ENCODE measurements at places on chromosomes 5 and 9.
A peak's percentile ranks its signal among the peaks of the same experiment; 100 is the strongest.

GRCh38 chr9:114409103-114409780 is 21.5 kb upstream of the AKNA start:
- no peak for ATAC-seq

GRCh38 chr9:93450945-93451815 is at the start of gene FAM120A:
TSS of gene FAM120A (plus strand) at chr9:93451685. CDS start at chr9:93451916, 231 bp downstream.
- ATAC-seq: peak; percentile 89

DNA sequence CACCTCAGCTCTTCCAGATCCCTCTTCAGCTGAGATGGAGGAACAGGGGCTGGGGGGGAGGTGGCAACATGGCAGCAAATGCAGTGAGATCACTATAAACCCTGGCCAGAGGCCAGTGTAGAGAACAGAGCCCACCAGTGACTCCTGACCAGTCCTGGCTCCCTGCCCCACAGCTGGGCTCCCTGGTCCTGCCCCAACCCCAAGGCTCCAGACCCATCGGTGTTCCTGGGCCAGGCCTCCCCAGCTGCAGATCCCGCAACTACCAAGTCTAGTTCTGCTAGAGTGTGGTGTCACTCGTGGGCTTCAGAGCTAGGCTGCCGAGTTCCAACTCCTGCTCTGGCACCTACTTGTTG is 16.8 kb downstream of the AKNA start:
- no peak for ATAC-seq

DNA sequence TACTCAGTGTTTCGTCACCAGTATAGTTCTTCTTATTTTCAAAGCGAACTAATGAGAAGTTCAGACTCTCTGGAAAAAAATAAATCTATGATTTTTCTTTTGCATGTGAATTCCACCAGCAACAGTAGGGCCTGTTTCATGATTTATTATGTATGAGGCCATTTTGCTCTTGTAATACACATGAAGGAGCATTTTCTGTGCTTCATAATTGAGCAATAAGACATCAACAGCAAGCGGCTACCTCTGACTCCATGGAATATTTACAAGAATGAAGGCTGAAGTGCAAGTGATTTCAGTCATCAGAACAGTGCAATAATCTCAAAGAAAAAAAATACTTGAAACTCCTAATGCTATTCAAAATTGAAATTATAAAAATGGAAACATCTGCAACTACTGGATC is 282.9 kb upstream of the EDIL3 start:
- no peak for ATAC-seq

Measured in gastroesophageal sphincter (tissue), 4 donors.